ENCODE measurements at places on chromosomes 1 and 21.

GRCh38 chr21:14762734-14763694, 216.9 kb upstream of the SAMSN1 start:
- no peak for DNase-seq

DNA sequence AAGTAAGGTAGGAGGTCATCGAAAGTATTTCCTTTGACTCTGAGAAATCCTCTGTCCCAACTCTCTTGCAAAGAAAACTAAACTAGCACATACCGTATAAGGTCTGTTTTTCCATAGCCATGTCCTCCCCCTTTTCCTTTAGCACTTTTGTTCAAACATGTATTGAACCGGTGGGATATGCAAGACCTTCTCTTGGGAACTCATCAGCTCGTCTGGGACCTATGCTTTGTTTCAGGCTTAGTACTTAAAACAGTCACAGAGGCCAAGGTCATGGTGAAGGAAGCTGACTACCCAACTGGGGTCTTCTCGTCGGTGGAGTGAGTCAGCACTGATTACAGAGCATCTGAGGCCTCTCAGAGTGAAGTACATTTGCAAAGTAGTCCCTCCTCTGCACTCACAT, 185.0 kb downstream of the ZBTB18 start:
- no peak for DNase-seq

GRCh38 chr1:167567663-167568062, 14.1 kb upstream of the CREG1 start:
- no peak for DNase-seq

DNA sequence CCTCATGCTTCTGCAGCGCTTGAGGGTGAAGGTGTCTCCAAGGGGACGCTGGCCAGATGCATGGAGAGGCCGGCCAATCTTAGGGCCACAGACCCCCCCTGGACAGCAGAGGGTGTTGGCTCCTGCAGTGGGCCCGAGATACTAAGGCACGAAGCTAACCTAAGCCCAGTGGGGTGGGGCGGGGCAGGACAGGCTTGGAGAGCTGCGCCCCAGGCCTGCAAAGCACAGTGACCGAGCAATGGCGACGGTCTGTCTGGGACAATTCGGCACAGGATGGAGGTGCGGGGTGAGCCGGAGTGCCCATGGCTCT, 1.3 kb downstream of the FNDC10 start:
- DNase-seq, result peak; percentile 25

GRCh38 chr1:193102662-193103061, 2.6 kb downstream of the GLRX2 start:
- DNase-seq, result no peak

GRCh38 chr1:68868606-68869005, 371.7 kb upstream of the DEPDC1 start:
- no peak for DNase-seq

DNA sequence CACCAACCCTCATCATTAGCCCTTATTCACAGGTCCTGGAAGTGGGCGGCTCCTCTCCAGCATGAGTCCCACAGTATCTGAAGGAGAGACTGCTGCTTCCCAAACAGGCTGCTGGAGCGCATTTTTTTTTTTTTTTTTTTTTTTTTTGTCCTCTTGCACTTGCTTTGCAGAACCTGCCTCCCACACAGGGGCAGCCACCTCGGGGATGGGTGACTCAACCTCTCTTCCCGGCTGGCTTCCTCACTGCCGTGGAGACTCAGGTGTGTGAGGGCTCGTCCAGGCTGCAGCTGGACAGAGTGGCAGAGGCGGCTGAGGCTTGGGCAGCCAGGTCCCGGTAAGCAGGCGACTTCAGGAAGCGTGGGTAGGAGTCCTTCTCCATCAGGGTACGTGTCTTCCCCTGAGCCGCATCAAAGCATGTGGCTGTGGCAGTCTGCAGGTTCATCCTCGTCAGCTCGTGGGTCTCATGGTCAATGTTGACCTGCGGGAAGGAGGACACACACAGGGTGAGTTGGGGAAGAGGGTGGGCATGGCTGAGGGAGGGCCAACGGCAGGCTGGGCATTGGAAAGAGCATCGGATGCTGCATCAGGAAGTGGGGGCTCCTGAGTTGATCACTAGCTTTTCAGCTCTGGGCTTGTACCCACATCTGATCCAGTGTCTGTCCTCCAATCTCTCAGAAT, 4.0 kb downstream of the RGS16 start:
- DNase-seq, result peak; percentile 47

- DNase-seq, result peak; percentile 39
These were observed 28.3 kb upstream of the RCSD1 start for GRCh38 chr1:167601442-167602383.

DNA sequence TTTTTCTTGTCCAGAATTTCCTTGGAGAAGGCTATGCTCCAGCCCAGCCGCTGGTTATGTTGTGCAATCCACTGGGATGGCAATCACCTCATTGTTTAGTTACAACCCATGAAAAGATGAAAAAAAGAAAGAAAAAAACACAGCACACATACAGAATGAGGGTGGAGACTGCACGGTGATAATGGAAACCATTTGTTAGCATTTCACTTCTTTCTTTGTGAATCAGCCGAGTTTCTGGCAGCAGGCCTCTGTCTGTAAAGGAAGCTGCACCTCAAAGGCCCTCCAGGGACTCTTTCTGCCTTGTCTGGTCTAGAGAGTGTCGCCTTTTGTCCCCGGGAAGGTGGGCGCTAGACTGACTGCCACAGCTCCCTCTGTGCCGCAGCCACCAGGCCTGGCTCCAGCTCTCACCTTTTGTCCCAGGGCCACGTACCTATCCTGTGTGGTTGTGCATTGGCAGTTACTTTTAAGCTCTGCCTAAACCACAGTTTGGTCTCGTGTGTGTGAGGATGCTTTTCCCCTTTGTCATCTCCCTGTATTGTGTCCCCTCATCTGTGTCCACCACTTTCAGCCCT, 35.6 kb downstream of the NGF start:
- no peak for DNase-seq

DNA sequence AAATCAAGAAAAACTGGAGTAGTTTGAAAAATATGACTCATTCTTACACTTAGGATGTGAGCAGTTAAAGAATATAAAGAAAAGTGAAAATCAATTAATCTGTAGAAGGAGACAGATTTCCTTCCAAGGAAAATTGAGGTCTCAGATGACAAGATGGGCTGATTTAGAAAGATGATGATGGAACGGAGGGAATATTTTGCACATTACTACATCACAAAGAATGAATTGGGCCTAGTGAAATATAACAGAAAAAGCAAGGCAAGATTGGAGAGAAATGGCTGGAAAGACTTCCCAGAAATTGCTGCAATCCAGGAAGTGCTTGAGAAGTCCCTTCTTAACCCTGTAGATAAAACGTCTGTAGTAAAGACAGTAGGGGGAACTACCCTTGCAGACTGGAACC, 169.1 kb upstream of the SYT6 start:
- no peak for DNase-seq

DNA sequence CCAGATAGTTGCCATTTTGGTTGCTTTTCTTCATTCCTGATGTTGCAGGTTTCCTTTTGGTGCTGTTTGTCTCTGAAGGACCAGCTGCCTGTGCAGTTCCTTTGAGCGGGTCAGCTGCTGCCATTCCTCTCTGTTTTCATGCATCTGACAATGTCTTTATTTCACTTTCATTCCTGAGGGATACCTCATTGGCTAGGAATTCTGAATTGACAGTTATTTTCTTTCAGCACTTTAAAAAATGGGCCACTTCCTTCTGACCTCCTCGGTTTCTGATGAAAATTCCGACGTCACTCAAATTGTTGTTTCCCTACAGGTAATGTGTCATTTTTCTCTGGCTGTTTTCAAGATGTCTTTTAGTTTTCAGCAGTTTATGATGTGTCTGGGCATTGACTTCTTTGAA, 24.8 kb downstream of the CCSAP start:
- DNase-seq, result no peak

DNA sequence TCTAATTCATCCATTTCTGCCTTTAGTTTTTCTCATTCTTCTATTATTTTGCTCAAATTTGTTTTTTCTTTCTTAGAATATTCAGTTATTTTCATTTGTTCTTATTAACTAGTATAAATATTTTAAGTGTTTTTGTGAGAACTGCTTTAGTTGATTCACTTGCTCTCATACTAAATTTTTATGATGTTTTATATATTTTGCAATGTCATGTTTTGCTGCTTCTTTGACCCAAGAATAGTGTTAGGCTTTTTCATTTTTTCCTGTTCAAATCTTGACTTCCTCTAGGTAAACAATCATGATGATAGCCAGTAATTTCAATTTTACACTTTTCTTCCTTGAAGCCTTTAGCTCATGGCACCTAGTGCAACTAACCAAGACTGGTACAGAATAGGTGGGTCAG, 45.2 kb downstream of the MAN1A2 start:
- no peak for DNase-seq

DNA sequence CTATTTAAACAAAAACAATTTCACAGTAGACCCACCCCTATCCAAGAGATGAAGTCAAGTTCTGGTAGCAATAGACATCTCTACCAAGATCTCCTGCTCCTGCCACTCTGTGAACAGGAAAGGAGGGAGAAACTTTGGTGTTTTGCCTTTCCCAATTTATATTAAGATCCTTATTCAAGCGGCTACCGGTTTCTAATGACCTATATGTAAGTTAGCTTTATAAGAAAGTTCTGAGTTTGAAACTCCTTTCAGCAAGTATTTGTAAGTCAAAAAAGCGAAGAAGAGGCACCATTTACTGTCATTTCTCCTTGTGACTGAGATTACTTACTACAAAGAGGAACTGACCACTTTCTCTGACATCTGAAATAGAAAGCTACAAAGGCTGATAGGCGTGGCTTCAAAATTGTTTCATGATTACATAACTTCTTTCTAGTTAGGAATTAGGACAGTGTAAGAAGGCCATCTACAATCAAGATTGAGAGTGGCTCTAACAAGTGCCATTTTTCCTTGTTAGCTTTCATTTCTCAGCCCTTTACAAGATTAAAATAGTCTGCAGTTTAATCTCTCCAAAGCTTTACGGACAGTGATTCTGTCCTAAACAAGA, at the start of gene MNDA:
MNDA (plus strand) TSS at position 448 of the 604 bp plus-strand sequence. CDS start 10,803 bp downstream, outside the sequence.
- no peak for DNase-seq

- peak; percentile 63 for DNase-seq
These were observed 9.5 kb downstream of the DENND2D start for GRCh38 chr1:111190931-111191451.

GRCh38 chr1:40210511-40211204, 37.1 kb upstream of the TMCO2 start:
- DNase-seq, result no peak
